ENCODE measurements at places on chromosomes 2 and 18.
A peak's percentile ranks its signal among the peaks of the same experiment; 100 is the strongest.

GRCh38 chr2:48120759-48121242 lies 214.5 kb upstream of the FBXO11 start:
- DNase-seq = no peak

DNA sequence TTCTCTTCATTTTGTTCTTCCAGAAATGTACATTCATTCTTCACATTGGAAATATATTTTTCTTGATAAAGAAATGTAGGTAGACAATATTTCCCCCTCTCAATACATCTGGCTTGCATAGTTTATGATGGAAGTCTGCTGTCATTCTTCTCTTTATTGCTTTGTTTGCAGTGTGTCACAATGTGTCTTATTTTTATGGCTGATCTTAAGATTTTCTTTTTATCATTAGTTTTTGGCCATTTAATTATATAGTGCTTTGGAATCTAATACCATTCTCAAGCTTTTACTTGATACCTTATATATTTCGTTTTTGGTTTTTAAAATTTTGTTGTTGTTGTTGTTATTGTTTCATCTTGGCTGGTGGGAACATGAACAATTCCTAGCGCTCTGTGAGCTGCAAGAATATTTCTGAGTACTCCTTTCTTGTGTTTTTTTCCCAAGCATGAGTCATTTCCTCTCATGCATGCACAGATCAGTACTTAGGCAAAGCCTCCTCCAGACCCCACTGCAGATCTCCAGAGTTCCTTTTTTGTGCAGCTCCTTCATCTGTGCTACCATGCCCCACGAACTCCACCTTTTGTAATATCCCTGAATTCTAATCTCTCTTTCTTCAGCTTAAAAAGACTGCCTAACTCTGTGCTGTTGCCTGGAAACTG lies 13.7 kb upstream of the MMADHC start:
- DNase-seq = no peak

GRCh38 chr2:119650206-119650605 lies 28.8 kb upstream of the TMEM177 start:
- no peak for DNase-seq

DNA sequence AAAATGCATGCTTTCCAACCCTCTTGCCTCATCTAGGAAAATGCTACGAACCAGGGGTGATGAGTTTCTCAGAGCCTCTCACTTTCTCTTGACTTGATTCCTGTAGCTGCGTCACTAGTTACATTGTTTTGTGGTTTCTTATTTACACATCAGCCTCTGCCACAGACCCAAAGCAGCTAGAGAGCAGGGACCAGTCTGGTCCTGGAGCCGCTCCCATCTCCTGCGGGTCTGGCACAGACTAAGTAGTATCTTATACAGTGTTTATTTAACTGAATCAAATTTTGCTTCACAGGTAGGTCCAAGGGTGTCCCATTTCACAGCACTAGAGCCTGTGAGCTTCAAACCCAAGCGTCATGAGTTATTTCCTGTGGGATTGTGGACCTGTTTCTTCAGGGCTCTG lies 310.5 kb downstream of the MYCN start:
- no peak for DNase-seq

- no peak for DNase-seq
These were observed 54.2 kb downstream of the SDC1 start for GRCh38 chr2:20170704-20171250.

- DNase-seq = no peak
These were observed 8.4 kb upstream of the ZNF521 start for GRCh38 chr18:25360301-25360899.

DNA sequence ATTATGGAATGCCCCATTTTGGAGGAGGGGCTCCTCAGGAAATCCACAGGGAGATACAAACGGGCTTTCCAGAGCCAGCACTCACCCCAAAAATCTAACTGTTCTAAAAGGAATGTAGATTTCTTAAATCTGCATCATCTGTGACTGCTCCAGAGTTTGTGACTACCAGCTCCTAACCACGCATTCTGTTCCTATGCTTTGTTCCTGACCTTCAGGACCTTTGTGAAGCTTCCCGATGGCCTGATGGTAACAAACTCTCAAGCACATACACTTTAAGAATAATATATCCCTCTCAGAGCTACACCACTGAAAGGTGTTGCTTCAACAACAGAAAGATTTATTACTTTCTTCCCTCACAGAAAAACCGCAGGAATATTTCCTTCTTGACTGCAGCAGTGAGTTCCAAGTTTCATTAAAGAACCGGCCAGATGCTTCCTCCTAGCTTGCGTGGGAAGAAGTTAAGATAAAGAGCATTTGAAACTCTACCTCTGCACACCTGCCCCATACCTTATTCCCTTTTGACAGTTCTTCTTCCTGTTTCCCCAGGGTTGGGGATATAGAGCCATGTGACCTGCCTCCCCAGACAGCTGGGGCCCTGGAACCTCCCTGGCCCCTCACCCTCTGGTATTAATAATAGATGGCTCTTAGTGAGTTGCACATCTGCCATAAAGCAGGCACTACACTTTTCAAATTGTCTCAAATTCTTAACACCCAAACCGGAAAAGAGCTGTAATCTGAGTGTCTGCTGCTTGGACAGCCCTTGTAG lies 40.2 kb upstream of the EML4 start:
- no peak for DNase-seq

DNA sequence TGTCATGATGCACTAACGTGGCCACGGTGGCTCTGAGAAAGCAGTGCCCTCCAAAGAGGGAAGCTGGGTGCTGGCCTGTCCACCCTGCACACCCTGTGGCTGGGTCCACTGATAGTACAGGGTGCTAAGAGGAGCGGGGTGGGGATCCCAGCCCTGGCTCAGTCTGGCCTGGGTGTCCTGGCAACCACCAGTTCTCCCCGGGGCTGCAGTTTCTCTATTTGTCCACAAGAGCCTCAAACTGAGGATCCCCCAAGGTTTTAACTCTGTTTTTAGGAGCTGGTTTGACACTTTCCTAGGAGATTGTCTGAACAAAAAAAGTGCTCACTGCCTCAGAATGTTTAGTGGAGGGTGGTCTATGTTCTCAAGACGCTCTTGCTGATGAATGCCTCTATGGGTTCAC lies 29.0 kb downstream of the EDAR start:
- no peak for DNase-seq

- DNase-seq = no peak
These were observed 22.5 kb downstream of the TMEM178A start for GRCh38 chr2:39688181-39688580.

DNA sequence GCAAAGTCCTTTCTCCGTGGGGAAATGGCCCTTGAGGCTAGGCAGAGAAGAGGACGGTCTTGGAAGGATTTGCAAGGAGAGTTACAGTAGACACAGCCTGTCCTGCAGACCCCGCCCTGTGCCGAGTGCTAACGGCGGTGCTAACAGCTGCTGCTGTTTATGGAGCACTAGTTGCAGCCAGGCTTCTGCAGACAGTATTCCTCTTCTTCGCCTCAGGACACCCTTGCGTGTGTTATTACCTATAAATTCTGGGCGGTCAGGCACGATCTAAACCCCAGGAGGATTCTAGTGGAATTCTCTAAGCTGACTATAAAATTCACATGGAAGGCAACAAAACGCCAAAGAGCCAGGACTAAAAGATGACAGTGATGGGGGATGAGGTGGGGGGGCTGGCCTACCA lies 139.8 kb downstream of the GLI2 start:
- DNase-seq = no peak

DNA sequence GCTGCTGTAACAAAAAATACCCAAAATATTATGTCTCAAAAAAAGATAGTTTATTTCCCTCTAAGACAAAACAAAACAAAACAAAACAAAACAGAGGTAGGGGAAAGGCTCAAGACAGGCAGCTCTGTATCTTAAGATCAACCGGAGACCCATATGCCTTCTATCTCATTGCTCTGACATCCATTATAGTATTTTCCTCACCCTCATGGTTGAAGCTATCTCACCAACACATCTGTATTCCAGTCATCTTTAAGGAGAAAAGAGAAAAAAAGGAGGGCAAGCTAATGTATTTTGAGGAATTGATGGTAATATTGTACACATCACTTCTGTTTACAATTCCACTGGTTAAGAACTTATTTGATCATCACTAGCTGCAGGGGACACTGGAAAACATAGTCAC lies 239.7 kb downstream of the ICOS start:
- no peak for DNase-seq

- DNase-seq = no peak
These were observed 215.7 kb downstream of the TPGS2 start for GRCh38 chr18:36613069-36613468.

GRCh38 chr18:23593720-23594119 lies 7.4 kb upstream of the NPC1 start:
- no peak for DNase-seq

GRCh38 chr2:184920451-184920965 lies 322.2 kb downstream of the ZNF804A start:
- DNase-seq = no peak

DNA sequence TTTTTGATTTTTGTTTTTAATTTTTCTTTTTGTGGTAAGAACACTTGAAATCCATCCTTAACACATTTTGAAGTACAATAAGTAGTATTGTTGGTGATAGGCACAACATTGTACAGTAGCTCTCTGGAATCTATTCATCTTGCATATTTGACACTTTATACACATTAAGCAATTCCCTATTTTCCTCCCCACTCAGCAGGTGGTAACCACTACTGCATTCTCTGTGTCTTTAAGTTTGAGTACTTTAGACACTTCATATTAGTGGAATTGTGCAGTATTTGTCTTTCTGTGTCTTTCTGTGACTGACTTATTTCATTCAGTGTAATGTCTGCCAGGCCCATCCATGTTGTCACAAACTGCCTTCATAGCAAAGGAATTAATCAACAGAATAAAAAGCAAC lies 471.7 kb upstream of the CDH20 start:
- DNase-seq = no peak

- DNase-seq = peak; percentile 99
These were observed at the start of gene NABP1 for GRCh38 chr2:191677646-191678436. Gene NABP1, plus strand, starts transcription at chr2:191678136. Its CDS starts 479 bp downstream, at chr2:191678615.

GRCh38 chr2:77391119-77391518 lies 131.1 kb downstream of the LRRTM4 start:
- DNase-seq = no peak

- DNase-seq = no peak
These were observed 211.9 kb downstream of the ALPK2 start for GRCh38 chr18:58416704-58417683.

- no peak for DNase-seq
These were observed 37.6 kb downstream of the IMPA2 start for GRCh38 chr18:12018861-12019260.

GRCh38 chr18:8974696-8975095 lies 127.8 kb upstream of the NDUFV2 start:
- DNase-seq = no peak

- DNase-seq = no peak
These were observed 44.1 kb upstream of the LHCGR start for GRCh38 chr2:48799601-48800000.

- no peak for DNase-seq
These were observed 16.5 kb downstream of the SCG2 start for GRCh38 chr2:223585666-223586065.

DNA sequence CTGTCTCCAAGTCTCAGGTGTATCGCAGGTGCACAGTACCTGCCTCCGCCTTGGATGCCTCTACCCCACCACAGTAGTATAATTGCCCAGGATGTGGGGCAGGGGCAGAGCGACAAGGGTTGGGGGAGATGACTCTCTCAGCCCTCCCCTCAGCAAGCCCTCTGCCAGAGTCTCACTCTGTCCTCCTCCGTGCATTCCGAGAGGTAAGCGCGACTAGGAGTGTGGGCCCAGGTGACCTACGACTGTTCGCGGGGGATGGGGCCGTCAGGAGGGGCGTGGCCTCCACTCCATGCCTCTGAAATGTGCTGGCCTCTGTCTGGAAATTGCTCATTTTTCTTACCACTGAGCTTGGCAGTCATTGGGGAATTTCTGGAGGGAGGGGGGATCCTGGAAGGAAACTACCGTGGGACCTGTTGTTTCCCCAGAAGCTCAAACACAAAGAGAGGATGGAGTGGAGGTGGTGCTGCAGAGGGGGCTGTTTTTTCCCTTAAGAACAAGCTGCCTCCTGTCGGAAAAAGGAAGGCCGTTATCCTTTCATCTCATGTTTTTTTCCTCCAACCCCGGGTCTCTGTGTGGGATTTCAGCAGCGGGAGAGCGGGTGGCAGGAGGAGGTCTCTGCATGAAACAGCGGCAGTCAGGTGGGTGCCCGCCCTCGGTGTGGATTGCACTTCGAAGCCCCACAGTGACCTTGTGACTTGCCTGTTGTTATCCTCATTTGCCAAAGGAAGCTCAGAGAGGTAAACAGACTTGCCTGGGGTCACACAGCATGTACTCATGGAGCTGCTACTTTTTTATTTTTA lies 13.0 kb upstream of the RALB start:
- no peak for DNase-seq

GRCh38 chr2:61379521-61379920 lies 91.4 kb downstream of the USP34 start:
- DNase-seq = no peak

DNA sequence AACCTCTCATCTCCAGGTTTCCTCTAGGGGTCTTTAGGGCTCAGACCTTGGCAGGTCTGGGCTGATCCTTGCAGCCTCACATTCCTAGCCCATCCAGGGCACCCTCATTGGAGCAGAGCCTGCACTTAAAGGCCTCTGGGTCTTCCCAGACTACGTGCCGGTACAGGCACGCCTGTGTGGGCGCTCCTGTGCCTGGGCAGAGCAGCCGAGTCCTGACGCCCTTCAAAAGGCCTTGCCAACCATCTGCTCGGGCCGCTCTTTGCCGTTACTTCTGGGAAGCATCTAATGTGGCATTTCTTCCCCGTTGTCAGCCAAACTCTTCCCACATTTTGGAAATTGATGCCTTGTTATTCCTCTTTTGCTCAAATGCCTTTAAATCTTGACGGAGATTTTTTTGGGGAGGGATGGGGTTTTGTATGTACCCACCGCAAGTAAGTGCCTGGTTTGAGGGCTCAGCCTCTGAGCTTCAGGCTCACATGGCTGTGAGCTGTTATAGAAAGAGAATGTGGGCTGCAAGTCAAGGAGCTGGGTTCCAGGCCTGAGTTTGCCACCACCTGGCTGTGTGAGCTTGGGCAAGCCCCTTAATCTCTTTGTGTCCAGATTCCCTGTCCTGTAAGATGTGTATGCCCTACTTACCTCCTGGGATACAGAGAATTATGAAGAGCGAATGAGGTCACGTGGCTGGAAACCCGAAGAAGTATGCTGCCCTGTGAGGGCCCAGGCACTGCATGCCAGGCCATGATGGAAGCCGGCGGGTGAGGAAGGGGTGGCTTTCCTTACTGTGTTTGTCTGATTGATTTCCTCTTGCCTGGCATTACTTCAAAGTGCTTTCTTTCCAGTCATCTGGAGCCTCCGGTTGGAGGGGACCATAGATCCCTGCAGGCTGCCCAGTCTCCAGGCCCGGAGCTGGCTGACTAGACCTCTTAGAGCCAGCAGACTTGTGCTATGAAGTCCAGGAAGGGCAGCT lies 20.6 kb downstream of the EHD3 start:
- no peak for DNase-seq

DNA sequence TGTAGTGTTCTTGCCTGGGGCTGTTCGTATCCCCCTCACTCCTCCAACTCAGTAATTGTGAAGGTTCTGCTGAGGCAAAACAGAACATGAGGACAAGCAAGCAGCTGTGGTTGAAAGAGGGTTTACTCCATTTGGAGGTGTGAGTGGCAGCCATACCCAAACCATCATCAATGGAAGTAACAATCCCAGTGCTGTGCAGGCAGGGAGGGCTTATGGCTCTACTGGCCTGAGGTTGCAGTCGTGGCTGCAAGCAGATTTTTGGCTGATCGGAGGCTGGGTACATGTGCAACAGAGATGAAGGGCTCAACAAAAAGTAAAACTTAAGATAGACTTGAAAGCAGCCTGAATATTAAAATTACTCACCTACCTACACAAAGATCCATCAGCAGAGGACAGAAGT lies 13.2 kb downstream of the SRSF7 start:
- no peak for DNase-seq

GRCh38 chr2:233248999-233249398 lies 2.5 kb upstream of the ATG16L1 start:
- no peak for DNase-seq

- no peak for DNase-seq
These were observed 309.9 kb downstream of the NDUFA10 start for GRCh38 chr2:239715202-239715601.
